ENCODE measurements at places on chromosomes 11 and 22.

- DNase-seq = no peak
Observed at GRCh38 chr11:83157594-83158356, 844 bp downstream of the PCF11 start.

GRCh38 chr22:19149047-19149883, 827 bp downstream of the GSC2 start:
- no peak for DNase-seq

GRCh38 chr11:4018641-4019040, 76.0 kb upstream of the RRM1 start:
- DNase-seq = no peak

GRCh38 chr11:2769409-2770095, 69.8 kb upstream of the KCNQ1OT1 start:
- no peak for DNase-seq

- no peak for DNase-seq
Observed at GRCh38 chr22:25134028-25134427, 65.6 kb upstream of the CRYBB3 start.

GRCh38 chr11:117842131-117842941, 17.8 kb upstream of the FXYD2 start:
- no peak for DNase-seq

DNA sequence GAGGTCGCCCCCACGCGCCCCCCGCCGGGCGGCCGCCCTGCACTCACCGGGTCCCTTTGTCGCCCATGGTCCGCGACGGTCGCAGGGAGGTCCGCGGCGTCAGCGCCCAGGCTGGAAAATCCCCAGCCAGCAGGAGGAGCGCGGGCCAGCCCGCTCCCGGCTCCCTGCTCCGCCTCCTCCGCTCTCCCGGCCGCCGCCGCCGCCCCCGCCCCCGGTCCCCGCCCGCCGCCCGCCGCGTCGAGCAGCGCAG, at the start of gene ARRB1:
Gene ARRB1 (minus strand): TSS at position 121 of the 250 bp plus-strand sequence. CDS start 54 bp downstream, at position 67.
- DNase-seq = no peak

- no peak for DNase-seq
Observed at GRCh38 chr22:29733362-29734201, 13.8 kb downstream of the CABP7 start.

- DNase-seq = no peak
Observed at GRCh38 chr11:65785319-65786007, 1.4 kb upstream of the OVOL1 start.

- no peak for DNase-seq
Observed at GRCh38 chr11:44581246-44581645, 15.8 kb downstream of the CD82 start.

- DNase-seq = no peak
Observed at GRCh38 chr11:120523196-120523595, 11.6 kb downstream of the GRIK4 start.

- no peak for DNase-seq
Observed at GRCh38 chr11:9774109-9774508, 110.2 kb downstream of the SWAP70 start.

DNA sequence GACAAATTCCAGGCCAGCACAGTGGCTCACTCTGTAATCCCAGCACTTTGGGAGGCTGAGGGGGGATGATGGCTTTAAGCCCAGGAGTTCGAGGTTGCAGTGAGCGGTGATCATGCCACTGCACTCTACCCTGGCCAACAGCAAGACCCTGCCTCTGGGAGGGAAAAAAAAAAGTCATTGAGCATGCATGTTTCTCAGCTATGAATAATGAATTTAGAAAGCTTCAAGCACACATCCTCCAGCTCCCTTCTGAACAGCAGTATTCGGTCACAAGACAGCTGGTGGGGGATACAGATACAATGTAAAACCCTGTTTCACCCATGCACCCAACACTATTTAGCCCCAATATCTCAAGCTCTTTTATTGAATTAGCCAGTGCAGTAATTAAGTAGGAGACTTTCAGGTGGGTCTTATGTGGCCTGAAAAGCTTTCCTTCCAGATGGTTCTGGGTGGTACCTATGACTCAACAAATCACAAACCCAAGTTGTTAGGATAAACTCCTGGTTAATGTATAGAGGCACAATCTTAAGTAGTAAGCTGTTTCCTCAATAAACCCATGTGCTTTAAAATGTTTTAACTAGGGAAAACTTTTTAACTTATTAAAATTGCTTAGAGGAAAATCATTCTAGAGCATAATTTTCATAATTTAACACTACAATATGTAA, 13.4 kb downstream of the PRDM10 start:
- no peak for DNase-seq

- DNase-seq = no peak
Observed at GRCh38 chr11:44992181-44992582, 41.5 kb upstream of the TP53I11 start.

- DNase-seq = no peak
Observed at GRCh38 chr22:37212174-37212906, at the start of gene SSTR3. SSTR3 (minus strand) TSS chr22:37212477; CDS start chr22:37207803, 4,674 bp downstream.

- no peak for DNase-seq
Observed at GRCh38 chr11:77024745-77025144, 9.5 kb upstream of the B3GNT6 start.

- no peak for DNase-seq
Observed at GRCh38 chr11:61140416-61140815, 20.8 kb downstream of the VPS37C start.

DNA sequence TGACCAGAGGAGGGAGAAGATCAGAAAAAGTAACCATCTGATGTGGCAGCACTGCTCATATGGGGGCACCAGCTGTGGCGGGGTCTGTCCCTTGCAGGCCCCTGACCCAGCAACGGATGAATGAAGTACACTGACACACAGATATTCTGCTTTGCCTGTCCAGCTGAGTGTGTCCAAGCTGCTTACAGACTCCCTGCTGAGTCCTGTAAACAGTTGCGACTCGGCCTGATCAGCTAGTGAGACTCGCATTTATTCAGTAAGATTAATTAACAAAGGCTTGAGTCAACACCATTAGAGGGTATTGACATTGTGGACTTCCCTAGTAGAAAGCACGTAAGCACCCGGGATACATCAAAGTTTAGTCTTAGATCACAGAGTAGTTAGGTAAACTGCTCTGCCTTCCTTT, 15.3 kb upstream of the OR10D3 start:
- no peak for DNase-seq

GRCh38 chr11:11735586-11735985, 106.2 kb upstream of the USP47 start:
- no peak for DNase-seq

DNA sequence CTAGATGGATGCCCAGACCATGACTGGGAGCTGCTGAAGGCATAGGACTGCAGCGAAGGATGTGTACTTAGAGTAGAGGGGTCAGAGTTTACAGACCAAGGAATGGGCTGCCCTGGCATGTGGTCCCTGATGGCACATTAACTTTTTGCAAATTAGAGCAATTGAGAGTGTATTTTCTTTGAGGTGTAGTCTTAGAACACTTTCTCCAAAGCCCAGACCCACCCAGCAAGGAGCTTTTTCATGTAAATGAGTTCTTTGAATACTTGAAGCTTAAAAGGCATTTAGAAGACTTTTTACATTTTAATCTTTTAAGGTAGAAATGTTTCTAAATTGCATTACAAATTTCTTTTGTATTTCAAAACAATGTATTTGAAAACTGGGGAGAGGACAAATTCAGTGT, 8.9 kb downstream of the OR4X1 start:
- no peak for DNase-seq

- DNase-seq = no peak
Observed at GRCh38 chr11:83681031-83681781, 395.0 kb upstream of the CCDC90B start.

GRCh38 chr11:120929664-120930154, 94.2 kb upstream of the TBCEL start:
- no peak for DNase-seq

DNA sequence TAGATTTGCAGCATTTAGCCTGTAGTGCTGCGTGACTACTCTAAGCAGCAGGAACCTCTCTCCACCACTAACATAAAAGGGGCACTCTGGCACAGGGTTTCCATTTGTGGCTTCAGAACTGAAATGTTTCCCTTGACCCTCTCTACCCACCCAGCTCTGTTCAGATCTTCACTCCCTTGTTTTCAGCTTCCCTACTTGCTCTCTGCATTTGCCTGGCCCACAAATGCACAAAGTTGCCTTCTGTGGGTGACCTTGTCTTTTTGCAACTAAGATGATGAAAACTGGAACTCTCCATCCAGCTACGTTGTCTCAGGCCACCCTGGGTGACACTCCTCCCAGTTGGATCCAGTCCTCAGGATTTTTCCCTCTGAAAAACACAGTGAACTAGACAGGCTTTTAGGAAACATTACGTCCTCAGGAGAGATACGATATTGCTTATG, 19.8 kb upstream of the PSMA1 start:
- DNase-seq = no peak

- no peak for DNase-seq
Observed at GRCh38 chr11:126857860-126858808, 142.4 kb downstream of the KIRREL3 start.

DNA sequence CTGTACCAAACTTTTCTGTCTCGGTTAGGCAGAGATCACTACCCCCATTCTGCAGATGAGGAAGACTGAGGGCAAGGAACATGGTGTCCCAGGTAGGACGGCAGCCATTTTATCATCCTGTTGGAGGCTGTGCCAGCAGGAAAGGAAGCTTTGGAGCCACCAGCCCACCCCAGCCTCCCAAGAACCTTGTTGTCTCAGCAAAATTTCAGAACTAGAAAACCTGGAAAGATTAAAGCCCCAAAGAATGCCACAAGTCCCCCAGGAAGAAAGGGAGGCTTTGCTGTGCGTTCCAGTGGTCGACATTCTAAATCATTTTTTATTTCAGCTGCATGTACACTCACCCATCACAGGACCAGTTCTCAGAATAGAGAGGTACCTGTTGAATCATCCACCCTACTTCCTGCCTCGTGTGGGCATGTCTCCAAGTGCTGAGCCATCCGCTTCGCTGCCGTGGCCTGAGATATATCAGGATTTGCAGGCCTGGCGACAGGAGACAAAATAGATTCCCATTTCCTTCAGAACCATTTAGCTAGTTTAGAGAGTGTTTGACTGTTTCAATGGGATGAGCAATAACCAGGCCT, 13.0 kb upstream of the EIF3D start:
- no peak for DNase-seq

DNA sequence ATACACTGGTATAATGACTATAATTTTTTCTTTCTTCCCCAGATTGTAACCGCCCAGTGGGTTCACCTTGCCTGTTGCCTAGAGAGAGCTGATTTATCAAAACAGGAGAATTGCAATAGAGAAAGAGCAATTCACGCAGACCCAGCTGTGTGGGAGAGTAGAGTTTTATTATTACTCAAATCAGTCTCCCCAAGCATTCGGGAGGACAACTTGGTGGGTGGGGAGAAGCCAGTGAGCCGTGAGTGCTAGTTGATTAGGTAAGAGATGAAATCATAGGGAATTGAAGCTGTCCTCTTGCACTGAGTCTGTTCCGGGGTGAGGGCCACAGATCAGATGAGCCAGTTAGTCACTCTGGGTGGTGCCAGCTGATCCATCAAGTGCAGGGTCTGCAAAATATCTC, 73.2 kb downstream of the SLC35F2 start:
- DNase-seq = no peak

DNA sequence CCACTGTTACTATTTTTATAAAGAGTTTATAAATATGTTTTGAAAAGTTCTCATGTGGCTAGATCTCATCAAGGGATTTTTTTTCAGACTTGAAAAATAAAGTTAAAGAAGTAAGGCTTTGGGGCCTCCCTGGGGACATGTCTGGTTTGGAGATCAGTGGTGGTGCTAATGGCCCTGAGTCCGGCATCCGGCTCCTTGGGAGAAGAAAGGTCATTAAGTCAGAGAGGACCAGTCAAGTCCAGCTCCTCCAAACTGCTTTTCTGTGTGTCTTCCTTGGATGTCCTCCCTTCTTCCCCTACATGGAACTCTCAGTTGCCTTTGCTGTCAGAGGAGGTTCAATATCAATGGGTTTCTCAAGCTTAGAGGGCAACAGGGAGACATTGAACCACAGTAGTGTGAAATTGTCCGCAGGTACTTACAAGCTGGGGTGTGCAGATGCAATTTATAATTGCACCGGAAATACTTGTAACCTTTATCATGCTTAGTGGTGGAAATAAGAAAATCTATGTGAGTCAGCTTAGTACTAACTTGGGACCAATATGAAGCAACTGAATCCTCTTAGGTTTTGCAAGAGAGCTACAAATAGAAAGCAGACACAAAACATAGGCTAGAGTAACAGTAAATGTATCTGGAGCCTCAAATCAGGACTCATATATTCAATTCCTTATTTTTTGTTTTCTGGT, 144.3 kb downstream of the TEAD1 start:
- DNase-seq = no peak

- no peak for DNase-seq
Observed at GRCh38 chr22:25035715-25036114, 83.2 kb downstream of the KIAA1671 start.

DNA sequence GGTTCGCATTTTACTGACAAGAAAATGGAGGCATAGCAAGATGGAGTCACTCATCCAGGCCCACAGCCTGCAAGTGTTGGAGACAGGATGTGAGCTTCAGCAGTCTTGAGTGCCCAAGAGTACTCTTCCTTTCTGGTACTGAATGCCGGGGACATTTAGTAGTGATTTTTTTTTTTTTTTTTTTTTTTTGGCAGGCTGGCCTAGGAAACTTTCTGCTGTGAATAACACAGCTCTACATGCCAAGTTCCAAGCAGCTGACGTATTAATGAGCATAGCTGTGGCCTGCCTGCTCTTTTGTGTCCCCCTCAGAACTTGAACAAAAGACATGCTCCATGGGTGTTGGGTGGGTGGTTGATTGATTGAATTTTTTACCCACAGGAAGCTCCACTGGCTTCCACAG, 195.5 kb upstream of the CADM1 start:
- DNase-seq = no peak

DNA sequence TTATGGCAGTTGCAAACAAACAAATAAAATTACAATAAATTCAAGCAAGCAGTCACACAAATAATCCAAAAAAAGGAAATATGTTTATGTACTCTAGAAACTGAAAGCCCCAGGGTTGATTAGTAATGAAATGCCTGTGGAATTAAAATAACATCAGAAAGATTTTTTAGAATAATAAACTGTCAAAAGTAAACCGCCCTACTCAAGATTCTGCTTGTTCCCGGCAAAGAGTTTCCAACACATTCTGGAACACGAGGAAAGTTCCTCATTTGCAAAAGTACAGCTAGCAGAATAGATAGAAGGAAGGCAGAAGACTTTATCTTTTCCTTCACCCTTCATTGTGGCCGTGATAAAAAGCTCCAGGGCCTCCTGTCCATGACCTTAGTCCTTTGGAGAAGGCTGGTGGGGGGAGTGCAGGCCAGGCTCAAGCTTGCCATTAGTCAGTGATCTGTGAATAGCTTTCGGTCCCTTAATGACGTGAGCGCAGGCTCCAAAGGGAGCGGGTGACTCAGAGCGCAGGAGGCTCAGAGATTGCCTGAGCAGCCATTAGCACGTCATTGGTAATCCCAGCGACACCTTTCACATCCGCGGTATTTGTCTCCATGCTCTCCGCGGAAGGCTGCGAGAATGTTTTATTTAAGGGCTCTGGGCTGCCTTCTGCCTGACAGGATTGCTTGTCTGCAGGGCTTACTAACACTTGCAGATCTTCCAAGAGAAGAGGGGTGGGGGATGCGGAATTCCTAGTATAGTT, 458.3 kb downstream of the METTL15 start:
- DNase-seq = no peak
